ENCODE measurements at places on chromosomes 2 and 18. TPM values are rescaled to one million over a fixed set of nuclear protein-coding genes. Genes with fewer than 3 reads are reported as not detected.

Gene TRIM43
- total RNA-seq: not detected

Gene CIB4
- not detected for total RNA-seq

Gene EVX2
- not detected for total RNA-seq

Gene SCN9A
- 1.3 TPM for total RNA-seq

Gene IL36A
- not detected for total RNA-seq

Gene POTEC
- total RNA-seq: not detected
